ENCODE measurements at places on chromosomes 6 and 20.

GRCh38 chr6:39181333-39181732 lies 47.9 kb downstream of the KCNK5 start:
- DNase-seq, result no peak

GRCh38 chr20:43096126-43096930 lies 93.4 kb downstream of the PTPRT start:
- no peak for DNase-seq

GRCh38 chr6:41200901-41201763 lies at the start of gene TREML2:
TSS of gene TREML2 (minus strand) at chr6:41201149. CDS start at chr6:41201008, 141 bp downstream.
- no peak for DNase-seq

DNA sequence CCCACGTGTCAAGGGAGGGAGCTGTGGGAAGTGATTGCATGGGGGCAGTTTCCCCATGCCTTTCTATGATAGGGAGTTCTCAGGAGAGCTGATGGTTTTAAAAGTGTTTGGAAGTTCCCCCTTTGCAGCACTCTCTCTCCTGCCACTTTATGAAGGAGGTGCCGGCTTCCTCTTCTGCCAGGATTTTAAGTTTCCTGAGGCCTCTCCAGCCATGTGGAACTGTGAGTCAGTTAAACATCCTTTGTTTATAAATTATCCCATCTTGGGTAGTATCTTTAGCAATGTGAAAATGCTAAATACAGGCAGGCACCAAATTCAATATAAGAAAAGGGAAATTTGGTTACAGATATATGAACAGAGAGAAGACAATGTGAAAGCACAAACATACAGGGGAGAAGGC lies 96.4 kb upstream of the EPHA7 start:
- no peak for DNase-seq

GRCh38 chr6:148495029-148495428 lies 152.4 kb downstream of the SASH1 start:
- no peak for DNase-seq

DNA sequence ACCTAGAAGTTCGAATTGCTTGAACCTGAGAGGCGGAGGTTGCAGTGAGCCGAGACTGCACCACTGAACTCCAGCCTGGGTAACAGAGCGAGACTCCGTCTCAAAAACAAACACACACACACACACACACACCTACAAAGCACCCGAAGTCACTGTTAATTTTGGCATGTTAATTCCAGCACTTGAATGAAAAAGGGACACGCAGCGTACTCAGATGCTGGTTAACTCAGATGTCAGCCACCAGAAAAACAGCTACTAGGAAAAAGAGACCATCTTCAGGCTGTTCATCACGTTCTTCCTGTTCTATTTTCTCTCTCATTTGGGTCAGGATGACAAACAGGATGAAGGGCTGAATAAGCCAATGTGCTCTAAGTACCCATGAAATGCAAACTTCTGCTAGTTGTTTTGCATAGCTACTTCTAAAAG lies 46.9 kb downstream of the BLOC1S5 start:
- DNase-seq, result no peak

- no peak for DNase-seq
These were observed 119.6 kb downstream of the TMEM242 start for GRCh38 chr6:157203764-157204163.

DNA sequence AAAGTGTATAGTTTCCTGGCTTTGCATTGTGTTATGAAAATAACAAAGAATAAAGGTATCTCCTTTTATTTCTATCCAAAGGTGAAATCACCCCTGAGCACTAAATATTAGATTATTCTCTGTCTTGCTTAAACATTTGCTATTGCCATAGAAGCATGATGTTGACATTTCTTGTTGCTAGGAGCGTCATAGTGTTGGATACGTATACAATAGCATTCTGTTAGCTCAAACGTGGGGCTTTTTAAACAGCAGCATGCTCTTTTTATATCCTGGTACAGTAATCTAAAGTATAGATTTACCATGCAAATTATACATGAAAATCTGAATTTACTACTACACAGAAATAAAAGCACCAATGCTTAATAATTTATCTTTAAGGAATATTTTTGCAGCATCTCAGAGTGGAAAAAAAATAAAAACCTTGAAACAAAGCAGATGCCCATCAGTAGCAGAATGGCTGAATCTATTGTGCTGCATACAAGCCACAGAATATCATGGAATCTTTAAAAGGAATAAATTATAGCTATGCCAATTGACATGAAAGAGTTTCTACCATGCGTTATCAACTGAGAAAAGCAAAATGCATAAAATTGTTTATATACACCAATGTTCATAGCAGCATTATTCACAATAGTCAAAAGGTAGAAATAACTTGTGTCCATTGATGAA lies 9.6 kb upstream of the HSF2 start:
- no peak for DNase-seq

GRCh38 chr6:18215436-18215835 lies 48.9 kb downstream of the DEK start:
- no peak for DNase-seq

- no peak for DNase-seq
These were observed 207.8 kb downstream of the KHDC1L start for GRCh38 chr6:73017476-73017875.

DNA sequence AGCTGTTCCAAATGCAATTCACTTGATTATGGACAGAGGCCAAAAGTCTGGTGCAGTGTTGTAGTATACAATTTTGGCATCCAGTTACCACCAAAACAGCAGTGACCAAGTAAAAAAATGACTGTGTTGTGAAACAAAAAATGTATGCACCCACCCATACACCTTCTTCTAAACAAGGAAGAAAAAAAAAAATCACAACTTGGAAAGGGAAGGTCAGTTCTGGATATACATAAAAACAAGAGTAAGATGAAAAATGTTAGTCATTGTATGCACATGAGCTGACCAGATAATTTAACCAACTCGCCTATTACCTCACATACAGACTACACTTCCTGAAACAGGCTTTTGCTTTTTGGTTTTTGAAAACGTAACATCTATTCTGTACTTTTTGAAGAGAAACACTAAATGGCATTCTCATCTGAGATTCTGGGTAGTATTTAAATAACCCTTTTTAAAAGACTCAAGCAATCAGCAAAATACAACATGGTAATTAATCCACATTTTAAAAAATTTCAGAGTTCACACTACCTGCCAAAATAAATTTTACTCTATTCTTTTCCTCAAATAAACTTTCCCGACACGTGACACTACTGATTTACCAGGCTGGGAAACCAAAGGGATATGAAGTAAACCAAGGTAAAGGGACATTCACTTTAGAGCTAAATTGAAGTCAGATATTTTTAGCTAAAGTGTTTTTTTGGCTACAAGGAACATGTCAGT lies 141.6 kb upstream of the SHLD1 start:
- no peak for DNase-seq

GRCh38 chr6:13351271-13351670 lies 22.9 kb upstream of the TBC1D7 start:
- DNase-seq, result no peak

DNA sequence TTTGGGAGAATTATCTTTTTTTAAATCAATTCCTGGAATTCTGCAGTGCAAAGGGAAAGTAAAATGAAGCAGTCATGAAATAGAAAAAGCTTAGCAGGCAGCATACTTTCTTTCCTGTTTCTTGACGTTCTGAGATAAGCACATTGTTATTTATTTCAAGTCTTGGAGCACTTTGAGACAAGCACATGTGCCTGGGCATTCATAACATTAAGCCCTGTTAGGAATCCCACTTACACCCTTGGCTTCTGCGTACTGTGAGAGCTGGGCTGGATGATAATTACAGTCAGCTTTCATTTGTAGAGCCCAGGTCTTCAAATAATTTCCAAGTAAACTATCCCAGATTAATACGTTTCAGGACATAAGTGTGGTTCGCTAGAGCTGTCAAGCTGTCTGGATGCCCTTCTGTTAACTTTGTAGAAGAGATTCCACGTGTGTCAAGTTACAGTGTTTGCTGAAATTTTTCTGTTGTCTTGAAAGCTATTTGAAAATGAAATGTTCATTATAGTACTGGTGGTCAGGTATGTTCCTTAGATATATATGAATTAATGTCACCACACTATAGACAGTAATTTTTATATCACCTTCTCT lies 8.9 kb downstream of the FARS2 start:
- no peak for DNase-seq

All from activated T-cell treated with anti-CD3 and anti-CD28 coated beads for 4 hours (primary cell).